ENCODE measurements at places on chromosomes 7 and 10.

- DNase-seq, result no peak
These were observed 552.5 kb upstream of the MBL2 start for GRCh38 chr10:53325066-53325465.

- DNase-seq, result no peak
These were observed 524.1 kb downstream of the GLRX3 start for GRCh38 chr10:130660266-130660665.

- DNase-seq, result no peak
These were observed 4.3 kb downstream of the SLF2 start for GRCh38 chr10:100917071-100917470.

DNA sequence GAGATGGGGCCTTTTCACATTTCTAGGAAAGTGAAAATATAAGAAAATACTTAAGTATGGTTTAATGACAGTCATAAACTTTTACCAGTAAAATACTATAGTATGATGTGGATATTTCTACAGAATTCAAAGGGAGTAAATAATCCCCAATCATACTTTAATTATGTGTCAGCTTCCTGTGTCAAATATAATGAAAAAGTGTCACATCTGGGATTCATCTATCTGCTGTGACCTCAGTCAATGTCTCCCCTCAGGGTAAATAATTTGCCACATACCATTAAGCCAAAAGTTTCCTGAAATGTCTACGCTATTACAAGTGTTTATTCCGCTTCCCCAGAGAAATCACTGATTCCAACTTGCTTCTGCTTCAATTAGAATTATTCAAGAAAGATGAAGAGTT lies 110.5 kb downstream of the ITGA8 start:
- DNase-seq, result no peak

DNA sequence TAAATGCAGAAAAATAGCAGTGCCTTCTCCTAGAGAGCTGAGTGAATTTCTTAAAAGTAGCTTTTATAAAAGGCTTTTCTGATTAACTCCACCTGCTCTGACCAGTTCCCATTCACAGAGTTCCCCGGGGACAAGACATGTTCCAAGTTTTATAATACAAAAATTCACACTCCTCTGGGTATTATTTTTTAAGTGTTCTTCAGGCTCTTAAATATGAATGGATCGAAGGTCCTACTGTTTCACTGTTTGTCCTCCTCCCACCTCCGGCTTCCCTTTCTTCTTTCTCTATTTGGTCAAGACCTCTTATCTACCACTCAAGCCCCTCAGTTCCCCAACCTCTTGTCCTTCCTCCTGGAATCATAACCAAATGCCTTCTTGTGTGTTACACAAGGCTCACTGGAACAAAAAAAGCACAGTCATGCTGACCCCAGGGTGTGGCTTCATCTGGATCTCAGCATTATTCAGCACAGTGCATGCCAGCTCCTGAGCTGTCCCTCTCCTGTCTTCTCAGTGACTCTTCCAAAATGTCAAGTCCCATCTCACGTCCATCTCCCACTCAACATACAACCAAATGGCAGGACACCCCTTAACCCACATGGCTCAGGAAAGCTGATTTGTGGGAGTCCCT lies 222.4 kb downstream of the SORCS1 start:
- no peak for DNase-seq

DNA sequence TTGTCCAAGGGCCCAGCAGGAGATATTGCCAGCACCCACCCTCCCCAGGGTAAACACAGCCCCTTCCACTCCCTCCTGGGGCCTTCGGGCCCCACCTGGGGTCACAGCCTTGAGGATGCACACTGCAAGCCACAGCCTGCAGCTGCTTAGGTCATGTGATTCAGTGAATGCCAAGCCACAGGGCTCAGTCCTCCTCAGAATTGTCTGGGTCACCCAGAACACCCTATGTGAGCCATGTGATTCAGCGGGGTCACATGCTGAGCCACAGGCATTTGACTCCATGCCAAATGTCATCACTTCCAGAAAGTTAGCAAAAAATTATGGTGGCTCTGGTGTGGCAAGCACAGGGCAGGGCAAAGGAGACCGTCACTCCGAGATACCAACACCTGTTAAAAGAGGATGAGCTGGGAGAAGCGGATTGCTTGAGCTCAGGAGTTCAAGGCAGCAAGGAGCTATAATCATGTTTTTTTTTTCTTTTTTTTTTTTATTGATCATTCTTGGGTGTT lies 17.2 kb upstream of the PSAP start:
- DNase-seq, result no peak

DNA sequence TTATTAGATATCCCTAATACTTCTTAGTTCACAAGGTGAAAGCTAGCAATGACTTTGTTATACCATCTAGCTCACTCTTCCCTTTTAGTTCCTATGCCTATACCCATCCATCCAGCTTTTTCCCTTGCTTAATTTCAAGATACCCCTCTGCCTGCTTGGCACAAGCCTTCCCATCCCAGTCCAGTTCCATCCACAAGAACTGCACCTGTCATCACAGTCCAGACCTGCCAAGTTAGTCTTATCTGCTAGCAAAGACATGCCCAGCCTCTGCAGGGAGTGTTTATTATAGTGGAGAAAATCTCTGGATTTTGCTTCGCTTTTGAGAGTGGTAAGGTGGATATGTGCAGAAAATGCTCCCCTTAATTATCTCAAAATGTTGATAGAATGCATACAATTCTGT lies 158.2 kb downstream of the ST7 start:
- no peak for DNase-seq

DNA sequence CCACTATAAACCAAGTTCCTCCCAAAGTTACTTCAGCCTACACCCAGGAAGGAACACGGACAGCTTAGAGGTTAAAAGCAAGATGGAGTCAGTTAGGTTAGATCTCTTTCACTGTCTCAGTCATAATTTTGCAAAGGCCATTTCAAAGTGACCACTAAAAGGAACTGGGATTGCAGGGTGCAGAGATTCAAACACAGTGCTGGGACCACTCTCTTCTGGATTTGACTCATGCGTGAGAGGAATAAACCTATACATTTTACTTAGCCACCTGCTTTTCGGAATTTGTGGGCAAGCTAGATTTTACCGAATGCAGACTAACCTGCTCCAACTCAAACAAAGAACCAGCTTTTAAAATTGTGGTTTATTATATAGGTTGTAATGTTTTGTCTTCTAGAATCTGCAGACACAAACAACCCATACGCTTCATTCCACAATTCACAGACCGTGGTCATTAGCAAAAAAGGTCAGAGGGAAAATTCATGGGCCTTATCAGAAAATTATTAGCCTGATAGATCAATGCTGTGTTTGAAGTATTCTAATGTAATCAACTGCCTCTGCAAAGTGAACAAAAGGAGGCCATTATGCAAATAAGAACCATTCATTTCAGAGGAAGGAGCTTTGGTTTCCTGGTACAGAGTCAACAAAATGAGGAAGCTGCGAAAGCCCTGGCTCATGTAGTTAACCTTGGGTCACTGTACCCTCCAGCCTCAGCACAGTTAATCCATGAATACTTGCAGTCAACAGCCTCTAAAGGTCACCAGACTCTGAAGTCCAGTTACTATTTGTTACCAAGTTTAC lies 342.7 kb upstream of the KLF6 start:
- no peak for DNase-seq

DNA sequence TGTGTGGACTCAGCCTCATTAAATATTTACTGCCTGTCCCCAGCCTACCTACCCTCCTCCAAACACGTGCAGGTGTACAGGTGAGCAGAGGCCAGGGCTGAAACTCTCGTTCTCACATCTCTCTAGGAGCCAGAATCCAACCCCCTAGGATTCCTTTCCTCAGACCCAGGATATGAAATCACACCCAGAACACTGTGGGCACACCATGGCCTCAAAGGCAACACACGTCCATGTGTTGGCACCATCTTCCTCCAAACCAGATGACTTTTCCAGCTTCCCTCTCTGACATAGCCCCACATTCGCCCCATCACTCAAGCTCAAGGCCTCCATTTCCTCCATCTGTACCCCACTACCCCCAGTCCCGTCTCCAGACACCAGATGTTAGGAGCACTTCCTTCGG lies 51.8 kb upstream of the DUSP5 start:
- DNase-seq, result no peak

GRCh38 chr10:122116331-122116730 lies 127.4 kb downstream of the TACC2 start:
- no peak for DNase-seq

DNA sequence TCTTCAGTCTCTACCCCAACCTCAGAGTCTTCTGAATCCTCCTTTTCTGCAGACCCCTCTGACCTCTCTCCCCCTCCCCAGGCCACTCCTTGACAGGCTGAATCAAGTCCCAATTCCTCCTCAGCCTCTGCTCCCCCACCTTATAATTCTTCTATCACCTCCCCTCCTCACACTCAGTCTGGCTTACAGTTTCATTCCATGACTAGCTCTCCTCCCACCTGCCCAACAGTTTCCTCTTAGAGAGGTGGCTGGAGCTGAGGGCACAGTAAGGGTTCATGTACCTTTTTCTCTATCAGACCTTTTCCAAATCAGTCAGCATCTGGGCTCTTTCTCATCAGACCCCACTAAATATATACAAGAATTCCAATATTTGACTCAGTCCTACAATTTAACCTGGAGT lies 14.6 kb upstream of the LRRC61 start:
- no peak for DNase-seq

- DNase-seq, result no peak
These were observed 57.3 kb downstream of the ST7 start for GRCh38 chr7:117010375-117011133.

- DNase-seq, result no peak
These were observed 271.7 kb upstream of the MKLN1 start for GRCh38 chr7:131056007-131056406.

- DNase-seq, result no peak
These were observed 202.5 kb upstream of the AHR start for GRCh38 chr7:17095931-17096330.

DNA sequence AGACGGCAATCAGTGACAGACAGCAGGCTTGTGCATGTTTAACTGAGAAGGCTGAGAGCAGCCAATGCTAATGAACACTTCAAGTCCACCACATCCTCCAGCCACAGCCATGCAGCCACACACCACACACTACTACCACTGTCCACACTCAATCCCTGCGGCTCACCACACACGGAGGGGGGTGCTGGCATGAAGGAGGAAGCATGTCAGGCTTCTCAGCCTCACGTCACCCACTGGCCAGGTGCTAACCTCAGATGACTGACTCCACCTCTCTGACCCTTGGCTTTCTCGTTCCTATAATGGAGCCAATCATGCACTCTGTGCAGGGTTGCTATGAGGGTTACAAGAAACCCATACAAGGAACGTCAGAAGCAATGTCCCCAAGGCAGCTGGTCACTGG lies 165.4 kb upstream of the RNF32 start:
- no peak for DNase-seq

DNA sequence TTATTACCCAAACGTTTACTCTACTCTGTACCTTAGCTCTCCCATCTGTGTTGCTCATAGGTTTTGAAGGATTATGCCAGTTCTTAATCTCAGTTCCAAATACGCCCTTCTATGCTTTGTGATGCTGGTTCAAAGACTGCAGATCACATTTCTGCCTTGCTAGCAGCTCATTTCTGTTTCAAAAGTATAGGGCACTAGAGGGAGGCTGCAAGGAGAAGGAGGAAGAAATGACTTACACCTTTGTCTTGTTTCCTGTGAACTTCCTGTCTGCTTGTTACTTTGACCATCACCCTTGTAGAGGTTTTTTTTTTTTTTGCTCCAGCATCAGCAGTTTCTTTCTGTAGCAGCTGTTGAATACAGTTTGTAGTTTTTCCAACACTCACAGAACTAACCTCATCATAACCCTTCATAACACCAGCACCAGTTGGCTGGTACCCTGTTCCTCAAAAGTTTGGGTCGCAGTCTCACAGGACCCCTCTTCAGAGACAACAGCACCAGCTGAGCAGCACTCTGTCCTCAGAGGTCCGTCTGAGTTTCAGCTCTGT lies 16.5 kb downstream of the SLK start:
- no peak for DNase-seq

- no peak for DNase-seq
These were observed 461.2 kb downstream of the INHBA start for GRCh38 chr7:41241641-41242040.

DNA sequence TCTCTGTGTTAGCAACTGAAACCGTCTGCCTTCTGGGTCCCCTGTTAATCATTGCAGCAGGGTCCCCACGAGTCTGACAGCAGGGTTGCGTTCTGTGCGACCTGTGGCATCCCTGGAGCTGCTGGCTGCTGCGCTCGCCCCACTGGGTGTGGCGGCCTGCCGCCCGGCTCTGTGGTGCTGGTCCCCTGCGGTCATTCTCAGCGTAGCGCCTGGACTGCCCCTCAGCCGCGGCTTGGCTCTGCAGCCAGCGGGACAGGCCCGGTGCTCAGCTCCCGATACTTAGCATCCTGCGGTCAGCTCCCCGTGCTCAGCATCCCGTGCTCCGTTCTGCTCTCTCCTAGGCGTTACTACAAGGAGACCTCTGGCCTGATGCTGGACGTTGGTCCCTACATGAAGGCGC lies 35.0 kb downstream of the LHPP start:
- DNase-seq, result no peak

DNA sequence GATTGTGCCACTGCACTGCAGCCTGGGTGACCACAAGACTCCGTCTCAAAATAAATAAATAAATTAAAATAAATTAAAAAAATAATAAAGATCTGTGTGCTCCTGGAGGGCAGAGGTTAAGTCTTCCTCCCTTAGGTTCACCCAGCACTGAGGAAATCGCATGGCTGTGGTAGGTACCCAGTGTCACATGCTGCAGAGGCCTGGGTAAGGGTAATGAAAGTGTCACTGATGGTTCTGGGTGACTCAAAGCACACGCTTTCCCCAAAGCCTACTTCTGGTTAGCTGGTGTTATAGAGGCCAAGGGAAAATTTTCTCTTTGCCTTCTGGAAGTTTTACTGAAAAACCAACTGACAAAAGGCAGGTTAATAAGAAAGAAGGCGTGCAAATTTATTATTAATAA lies 88.8 kb upstream of the ITGB1 start:
- DNase-seq, result no peak

- no peak for DNase-seq
These were observed 148.7 kb downstream of the FGFR2 start for GRCh38 chr10:121449482-121449924.

GRCh38 chr10:114083040-114083439 lies 39.4 kb downstream of the ADRB1 start:
- no peak for DNase-seq

GRCh38 chr7:15305002-15305600 lies 256.7 kb downstream of the AGMO start:
- no peak for DNase-seq
